ENCODE measurements at places on chromosomes 16 and 17. TPM values are rescaled to one million over a fixed set of nuclear protein-coding genes. Genes with fewer than 3 reads are reported as not detected.

DNA sequence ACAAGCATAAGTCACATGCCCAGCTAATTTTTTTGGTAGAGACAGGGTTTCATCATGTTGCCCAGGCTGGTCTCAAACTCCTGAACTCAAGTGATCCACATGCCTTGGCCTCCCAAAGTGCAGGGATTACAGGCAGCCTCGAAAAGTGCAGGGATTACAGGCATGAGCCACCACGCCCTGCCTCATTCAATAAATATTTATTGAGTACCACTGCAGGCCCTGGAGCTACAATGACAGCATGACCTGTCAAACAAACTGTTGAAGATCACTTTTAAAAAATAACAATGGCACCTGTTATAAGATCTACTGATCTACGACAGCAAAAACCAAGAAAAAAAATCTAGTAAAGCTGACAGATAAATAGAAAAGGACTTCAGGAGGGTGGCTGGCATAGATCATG lies 76.3 kb downstream of the CEP95 start:
- no peak for DNase-seq

DNA sequence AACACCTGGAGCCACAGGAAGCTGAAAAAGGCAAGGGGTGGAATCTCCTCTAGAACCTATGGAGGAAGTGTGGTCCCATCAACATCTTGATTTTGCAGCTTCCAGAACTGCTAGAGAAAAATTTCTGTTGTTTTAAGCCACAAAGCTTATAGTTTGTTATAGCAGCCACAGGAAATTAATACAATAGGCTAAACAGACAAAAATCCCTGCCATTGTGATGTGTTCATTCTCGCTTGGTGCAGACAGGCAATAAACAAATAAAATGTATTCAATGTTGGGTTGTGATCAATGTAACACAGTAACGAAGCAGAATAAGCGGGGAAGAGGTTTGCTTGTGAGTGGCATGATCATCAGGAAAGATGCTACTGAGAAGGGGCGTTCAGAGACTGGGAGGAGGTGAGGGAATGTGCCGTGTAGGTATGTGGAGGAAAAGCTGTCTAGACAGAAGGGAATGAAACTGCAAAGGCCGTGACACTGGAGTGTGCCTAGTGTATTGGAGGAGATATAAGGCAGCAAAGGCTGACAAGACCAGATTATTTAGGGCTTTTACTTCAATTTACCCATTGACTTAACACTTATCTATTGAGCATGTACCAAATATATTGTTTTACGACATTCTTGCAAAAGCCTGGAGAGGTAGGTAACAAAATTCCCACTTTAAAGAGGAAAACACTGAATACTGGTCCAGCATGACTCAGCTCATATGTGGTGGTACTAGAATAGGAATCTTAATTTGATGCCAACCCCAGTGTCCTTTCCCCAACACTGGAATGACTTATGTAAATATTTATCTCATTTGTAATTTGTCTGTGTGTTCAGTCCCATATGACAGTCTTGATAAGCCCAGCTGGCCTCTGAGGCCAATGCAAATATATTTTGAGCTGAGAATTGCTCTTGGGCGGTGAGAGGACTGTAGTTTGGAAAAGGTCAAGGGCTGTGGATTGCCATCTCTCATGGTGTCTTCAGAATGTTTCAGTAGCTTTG lies 375.9 kb downstream of the CDH13 start:
- no peak for DNase-seq

- DNase-seq = no peak
Measured at GRCh38 chr17:39601758-39602532, 5.8 kb downstream of the NEUROD2 start.

DNA sequence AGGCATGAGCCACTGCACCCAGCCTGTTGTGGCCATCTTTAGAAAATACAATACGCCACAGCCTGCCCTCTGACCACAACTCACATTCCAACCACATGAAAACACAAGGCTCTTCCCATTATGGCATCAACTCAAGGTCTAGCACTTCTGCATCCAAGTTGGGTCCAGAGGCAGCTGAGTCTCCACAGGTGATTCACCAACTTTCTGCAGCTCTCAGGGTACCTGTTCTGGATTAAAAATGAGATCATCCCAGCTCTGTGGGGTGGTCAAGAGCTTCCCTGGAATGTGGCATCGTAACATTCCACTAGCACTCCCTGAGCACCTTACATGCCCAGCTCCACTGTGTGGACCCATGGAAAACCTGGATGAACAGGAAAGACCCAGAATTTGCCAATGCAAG lies 9.9 kb upstream of the GUCY2D start:
- no peak for DNase-seq

The CTRB1 gene
- total RNA-seq = not detected

Data from omental fat pad (tissue), 4 donors.